ENCODE measurements at places on chromosomes 12 and 14.

- peak; percentile 5 for DNase-seq
Measured at GRCh38 chr12:52527121-52527800, 7.1 kb upstream of the KRT5 start.

GRCh38 chr14:80618751-80619329, 322.7 kb downstream of the CEP128 start:
- DNase-seq: no peak

GRCh38 chr14:101862177-101862576, 100.7 kb downstream of the PPP2R5C start:
- DNase-seq: no peak

- no peak for DNase-seq
Measured at GRCh38 chr14:101950100-101950499, 14.3 kb upstream of the DYNC1H1 start.

GRCh38 chr14:93183596-93184317, 940 bp downstream of the MOAP1 start:
- no peak for DNase-seq

DNA sequence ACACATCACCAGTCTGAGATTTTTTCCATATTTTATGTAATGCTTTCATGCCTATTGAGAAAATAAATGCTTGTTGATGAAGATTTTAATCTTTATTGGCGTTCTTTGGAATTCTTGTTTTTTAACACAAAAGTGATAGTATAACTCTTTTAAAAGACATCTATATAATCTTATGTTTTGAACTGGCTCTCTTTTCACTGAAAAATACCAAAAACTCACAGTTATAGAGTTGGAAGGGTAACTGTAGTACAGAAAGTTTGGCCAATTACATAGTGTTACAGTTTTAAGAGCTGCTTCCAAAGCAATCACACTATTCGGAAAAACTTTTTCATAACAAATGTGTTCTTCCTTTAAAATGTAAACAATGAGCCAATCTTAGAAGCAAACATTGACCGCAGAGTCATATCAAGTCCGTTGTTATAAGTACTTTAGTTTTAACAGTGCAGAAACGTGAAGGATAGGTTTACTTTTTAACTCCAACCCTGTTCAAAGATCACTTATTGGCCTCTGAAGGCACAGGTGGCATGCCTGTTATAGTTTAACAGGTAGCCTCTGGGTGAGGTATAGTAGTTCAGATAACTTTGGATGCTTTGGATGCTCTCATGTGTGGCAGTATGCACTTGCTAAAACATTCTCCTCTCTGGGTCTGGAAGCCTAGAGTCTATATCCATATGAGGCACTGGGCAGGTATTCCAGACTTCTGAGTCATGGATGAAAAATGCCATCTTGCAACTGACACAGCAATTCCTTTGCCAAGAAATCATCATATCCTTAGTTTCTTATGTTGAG, 12.1 kb upstream of the NTN4 start:
- DNase-seq: no peak

GRCh38 chr12:50039151-50039835, 14.0 kb upstream of the RACGAP1 start:
- DNase-seq: peak; percentile 72

DNA sequence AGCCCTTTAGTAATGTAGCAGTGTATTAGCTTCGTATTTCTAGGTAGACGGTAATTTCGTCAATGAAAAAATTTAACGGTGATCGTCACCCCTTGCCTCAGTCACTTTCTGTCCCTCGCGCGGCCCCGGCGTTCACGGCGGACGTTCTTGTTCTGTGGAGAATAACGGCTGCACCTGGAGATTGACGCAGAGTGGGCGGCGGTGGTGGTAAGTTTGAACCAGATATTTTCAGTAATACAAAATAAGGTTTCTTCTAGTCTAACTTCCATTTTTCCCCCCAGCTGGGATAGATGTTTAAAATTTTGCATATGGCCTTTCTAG, 341 bp downstream of the ZNF10 start:
- DNase-seq: no peak

DNA sequence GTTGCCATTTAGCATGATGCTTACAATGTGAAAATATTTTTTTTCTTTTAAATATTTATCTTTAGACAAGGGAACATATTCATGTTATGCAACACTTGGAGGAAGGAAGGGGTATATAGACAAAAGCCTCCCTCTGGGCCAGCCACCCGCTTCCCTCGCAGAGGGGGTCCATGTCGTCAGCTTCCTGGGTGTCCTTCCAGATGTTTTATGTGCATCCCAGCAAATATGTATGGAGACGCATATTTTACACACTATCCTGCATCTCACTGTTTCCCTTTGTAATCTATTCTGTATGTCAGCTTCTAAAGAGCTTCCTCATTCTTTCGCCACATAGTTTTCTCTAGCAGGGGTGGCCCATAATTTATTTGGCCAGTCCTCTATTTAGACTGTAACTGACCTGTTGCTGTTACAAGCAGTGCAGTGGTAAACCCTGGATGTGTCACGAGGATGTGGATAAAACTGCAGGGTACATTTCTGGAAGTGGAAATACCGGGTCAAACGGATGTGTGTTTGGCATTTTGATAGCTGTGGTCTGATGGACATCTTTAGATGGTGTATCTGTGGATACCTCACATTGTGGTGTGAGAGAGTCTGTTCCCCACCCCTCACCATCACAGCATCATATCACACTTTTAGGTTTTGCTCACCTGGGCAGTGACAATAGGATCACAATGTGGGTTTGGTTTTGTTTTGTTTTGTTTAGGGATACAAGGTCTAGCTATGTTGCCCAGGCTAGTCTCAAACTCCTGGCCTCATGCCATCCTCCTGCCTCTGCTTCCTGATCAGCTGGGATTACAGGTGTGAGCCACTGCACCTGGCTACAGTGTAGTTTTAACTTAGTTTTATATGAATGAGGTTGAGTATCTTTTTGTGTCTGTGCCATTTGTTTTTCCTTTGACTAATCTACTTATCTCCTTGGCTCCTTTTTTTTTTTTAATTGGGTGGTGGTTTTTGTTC, 31.6 kb downstream of the FAM222A start:
- no peak for DNase-seq

- no peak for DNase-seq
Measured at GRCh38 chr14:87935886-87936285, 57.1 kb downstream of the GALC start.

DNA sequence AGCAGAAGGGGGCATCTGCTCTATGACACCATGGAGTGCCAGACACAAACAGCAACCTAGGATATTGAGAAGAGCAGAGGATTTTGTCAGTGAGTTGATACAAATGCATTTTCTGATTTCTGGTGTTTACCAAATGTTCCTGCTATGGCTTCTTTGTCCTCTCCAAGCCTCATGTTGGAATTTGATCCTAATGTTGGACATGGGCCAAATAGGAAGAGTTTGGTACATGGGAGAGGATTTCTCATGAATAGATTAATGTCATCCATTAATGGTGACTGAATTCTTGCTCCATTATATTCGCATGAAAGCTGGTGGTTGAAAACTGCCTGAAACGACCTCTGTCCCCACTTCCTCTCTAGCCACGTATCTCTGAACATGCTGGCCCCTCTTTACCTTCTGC, 1002.2 kb upstream of the FLRT2 start:
- DNase-seq: no peak

DNA sequence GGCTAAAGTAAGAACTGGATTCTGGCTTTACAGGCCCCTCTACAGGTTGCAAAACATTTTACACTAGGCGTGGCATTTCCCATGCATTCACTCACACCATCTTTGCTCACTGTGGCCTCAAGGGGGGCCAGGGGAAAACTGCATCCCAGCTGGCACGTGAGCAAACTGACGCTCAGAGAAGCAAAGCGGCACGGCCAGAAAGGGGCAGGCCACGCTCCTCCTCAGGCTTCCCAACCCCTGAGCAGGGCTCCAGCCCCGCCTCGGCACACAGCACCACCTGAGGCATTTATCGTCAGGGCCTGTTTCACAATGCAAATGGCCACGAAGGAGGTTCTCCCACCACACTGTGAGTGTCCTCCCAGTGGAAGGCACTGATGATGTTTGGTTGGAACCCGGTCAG, 90.8 kb downstream of the BCL11B start:
- DNase-seq: no peak

GRCh38 chr14:51605575-51605974, 46.1 kb upstream of the FRMD6 start:
- DNase-seq: no peak

GRCh38 chr12:109716092-109716479, 2.5 kb downstream of the FAM222A start:
- DNase-seq: no peak

GRCh38 chr12:52980096-52980649, 26.1 kb upstream of the EIF4B start:
- DNase-seq: no peak

- no peak for DNase-seq
Measured at GRCh38 chr14:54550514-54550913, 16.4 kb upstream of the SAMD4A start.

DNA sequence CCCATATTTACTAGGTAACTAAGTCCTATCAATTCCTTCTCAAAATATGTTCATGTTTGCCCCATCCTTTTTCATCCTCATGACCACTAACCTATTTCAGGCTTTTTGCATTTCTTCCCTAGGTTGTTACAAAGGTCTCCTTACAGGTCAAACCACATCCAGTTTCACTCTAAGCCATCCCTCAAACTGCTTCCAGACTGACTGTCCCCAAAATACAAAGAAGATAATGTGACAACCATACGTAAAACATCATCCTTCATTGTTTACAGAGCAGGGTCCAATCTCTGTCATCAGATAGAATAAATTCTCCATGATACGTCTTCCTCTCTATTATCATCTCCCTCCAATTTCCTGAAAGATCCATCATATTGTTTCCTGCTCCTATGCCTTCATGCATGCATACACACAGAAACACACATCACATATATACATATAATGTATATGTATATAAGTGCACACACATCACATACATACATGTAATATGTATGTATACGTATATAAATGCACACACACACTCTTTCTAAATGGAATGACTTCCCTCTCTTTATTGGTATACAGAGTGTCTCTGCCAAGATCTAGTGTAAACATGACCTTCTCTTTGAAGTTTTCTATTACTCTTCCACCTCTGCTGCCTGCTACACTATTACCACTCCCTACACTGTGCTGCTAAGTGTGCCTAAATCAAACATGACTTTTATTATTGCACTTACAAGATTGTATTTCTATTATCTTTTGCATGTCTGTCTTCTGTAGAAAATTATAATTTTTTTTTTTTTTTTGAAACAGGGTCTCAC, 30.7 kb upstream of the EPS8 start:
- DNase-seq: no peak

- DNase-seq: no peak
Measured at GRCh38 chr14:103512701-103513611, 9.7 kb downstream of the CKB start.

DNA sequence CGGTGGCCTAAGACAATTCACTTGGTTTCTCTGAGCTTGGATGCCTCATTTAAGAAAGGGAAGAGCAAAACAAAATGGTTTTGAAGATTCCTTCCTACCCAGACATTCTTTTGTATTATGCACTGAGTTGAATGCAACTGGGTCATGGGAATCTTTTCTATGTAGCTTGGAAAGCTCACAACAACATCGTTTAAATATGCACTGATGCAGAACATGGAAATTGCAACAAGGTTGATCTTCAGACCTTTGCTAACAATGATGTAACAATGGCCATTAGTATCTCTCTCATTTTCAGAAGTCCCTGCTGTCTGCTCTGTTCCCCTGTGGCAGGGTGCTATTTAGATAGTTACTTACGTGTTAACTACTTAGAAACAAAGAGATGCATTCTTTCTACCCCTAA, 30.1 kb upstream of the IGF1 start:
- DNase-seq: no peak

GRCh38 chr12:40946612-40947194, 241.4 kb upstream of the PDZRN4 start:
- no peak for DNase-seq

DNA sequence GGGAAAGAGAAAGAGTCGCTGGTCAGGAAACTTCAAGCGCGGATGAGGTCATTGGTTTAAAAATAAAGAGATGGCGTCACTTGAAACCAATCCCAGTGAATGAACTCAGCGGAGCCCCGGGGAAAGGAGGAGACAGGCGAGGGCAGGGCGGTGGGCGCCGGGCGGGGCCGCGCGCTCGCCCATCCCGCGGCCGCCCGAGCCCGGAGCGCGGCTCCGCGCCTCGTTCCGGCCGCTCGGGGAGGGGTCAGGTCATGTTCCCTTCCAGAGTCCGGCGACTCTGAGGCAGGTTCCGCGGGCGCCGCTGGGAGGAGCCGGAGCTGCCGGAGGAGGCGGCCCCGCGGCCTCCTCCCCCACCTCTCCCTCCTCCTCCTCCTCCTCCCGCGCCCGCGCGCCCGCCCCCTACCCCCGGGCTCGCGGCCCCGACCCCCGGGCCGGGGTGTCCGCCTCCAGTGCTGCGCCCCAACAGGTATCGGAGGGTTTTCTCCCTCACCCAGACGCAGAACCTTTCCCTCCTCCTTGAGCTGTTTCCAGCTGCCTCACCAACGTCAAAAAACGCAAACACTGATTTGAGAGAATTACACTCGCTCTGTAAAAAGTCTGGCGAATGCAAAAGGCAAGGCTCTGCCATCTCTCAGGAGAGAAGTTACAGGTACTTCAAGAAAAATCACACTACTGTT, at the start of gene DUSP16:
Gene DUSP16 (minus strand): TSS at position 279 of the 677 bp plus-strand sequence. CDS start 41,765 bp downstream, outside the sequence.
- DNase-seq: peak; percentile 60

DNA sequence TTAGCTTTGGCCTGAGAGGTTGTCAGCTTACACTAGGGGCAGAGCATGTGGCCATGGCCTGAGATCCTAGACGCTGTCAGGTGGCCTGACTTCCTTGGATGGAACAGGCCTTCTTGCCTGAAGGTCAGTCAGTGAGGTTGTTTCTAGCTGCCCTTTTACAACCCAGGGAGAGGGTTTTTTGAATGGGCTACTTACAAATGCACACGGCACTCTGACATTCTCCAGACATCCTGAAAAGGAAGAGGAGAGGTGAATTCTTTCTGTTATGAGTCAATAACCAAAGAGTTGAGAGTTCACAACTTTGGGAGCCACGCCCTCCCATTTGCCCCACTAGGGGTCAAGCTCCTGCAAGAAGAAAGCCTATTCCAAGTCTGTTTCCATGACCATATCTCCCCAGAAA, 7.8 kb downstream of the KRT76 start:
- no peak for DNase-seq

- DNase-seq: no peak
Measured at GRCh38 chr12:93592641-93593406, 20.3 kb downstream of the SOCS2 start.

DNA sequence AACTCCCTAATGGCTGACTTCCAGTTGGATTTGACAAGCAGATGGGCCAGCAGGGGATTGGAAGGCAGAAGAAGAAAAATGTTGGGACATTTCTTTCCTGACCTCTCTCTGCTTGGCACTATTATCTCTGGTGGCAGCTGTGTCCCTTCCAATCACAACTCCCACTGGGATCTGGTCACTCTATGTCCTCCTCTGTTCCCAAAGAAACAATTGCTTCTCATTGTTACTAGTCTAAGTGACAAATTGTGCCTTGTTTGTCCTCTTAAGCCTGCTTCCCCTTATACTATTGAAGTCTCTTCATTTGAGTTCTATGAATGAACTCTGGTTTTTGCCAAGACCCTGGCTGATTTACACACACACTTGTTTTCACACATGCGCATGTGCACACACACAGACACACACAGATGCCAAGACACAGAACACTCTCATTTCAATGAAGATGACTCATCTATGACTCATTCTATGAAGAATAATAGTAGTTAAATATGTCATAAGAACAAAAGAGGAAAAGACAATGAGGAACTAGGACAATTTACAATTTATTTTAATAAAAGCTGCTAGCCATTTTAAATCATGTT, 83.0 kb upstream of the FAR2 start:
- no peak for DNase-seq

GRCh38 chr12:45775465-45775864, 46.0 kb downstream of the ARID2 start:
- no peak for DNase-seq
